Osteoblast (primary cell): ENCODE measurements at places on chromosomes 5 and 9. TPM values are rescaled to one million over a fixed set of nuclear protein-coding genes. Genes with fewer than 3 reads are reported as not detected.

Gene MELK
- 8.3 and 9.4 TPM in 2 replicates for total RNA-seq

Gene C5
- total RNA-seq = 5.1 and 5.6 TPM in 2 replicates

GRCh38 chr9:13502484-13502883 is 223.0 kb upstream of the MPDZ start:
- no peak for DNase-seq

- peak; percentile 17 for DNase-seq
Observed at GRCh38 chr9:17219261-17219660, 84.4 kb downstream of the CNTLN start.
